ENCODE measurements at places on chromosomes 6 and 20.

GRCh38 chr6:9875605-9876353, 539.1 kb downstream of the TFAP2A start:
- no peak for DNase-seq

- no peak for DNase-seq
Observed at GRCh38 chr6:129138739-129139405, 255.9 kb downstream of the LAMA2 start.

- DNase-seq = no peak
Observed at GRCh38 chr20:40080041-40080652, 608.9 kb downstream of the MAFB start.

GRCh38 chr20:51059862-51060261, 37.0 kb upstream of the KCNG1 start:
- no peak for DNase-seq

DNA sequence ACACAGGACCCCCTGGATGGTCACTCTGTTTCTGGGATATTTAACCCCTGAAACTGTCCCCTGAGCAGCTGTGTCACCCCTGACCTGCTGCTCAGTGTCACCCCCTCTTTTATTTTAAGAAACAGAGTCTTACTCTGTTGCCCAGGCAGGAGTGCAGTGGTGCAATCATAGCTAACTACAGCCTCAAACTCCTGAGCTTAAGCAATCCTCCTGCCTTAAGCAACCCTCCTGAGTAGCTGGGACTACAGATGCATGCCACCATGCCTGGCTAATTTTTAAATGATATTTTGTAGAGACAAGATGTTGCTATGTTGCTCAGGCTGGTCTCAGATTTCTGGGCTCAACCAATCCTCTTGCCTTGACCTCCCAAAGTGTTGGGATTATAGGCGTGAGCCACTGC, 21.5 kb upstream of the GTSF1L start:
- no peak for DNase-seq

DNA sequence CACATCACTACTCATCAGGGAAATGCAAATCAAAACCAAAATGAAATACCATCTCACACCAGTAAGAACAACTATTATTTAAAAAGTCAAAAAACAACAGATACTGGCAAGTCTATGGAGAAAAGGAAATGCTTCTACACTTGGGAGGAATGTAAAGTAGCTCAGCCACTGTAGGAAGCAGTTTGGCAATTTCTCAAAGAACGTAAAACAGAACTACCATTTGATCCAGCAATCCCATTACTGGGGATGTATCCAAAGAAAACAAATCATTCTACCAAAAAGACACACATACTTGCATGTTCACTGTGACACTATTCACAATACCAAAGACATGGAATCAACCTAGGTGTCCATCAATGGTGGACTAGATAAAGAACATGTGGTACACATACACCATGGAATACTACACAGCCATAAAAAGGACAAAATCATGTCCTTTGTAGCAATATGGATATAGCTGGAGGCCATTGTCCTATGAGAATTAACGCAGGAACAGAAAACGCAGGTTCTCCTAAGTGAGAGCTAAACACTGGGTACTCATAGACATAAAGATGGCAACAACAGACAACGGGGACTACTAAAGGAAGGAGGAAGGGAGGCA, 260.4 kb downstream of the RNGTT start:
- DNase-seq = no peak

GRCh38 chr6:95294043-95294442, 283.3 kb upstream of the MANEA start:
- DNase-seq = no peak

DNA sequence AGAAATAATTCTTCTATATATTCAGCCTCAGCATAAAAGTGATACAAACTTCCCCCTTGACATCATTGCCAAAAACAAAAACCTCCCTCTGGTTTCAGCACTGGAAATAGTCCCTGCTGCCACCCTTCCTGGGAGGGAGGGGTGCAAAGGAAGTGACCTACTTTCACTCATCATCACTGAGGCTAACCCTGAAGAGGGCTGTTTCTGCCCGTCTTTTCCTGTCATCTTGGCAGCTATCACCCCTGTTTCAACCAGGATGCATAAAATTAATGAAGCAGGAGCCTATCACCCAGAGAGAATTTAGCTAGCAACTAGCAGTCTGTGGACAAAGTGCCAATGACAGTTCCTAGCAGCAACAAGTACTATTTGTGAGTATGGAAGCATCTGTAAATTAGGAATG, 397.8 kb downstream of the LAMA2 start:
- no peak for DNase-seq

DNA sequence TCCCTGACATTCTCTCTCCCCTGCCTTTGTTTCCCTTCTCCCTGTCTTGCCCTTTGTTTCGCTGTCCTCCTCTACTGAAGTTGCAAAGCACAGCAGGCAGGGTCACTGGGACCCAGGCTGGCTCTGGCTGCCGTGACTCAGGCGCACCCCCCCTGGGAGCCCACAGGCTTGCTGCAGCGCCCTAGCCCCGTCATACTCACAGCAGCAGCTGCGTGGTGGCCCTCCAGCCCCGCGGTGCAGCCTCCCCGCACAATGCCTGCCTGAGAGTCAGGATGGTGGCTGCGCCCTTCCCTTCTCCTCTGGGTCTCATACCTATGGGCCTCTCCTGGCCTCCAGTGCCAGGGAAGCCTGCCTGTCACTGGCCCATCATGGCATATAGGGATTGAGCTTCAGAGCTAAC, 41.7 kb downstream of the TXNDC5 start:
- no peak for DNase-seq

- DNase-seq = no peak
Observed at GRCh38 chr6:21053612-21054011, 519.4 kb downstream of the CDKAL1 start.

GRCh38 chr20:58251348-58251978, 23.0 kb upstream of the ANKRD60 start:
- DNase-seq = no peak

DNA sequence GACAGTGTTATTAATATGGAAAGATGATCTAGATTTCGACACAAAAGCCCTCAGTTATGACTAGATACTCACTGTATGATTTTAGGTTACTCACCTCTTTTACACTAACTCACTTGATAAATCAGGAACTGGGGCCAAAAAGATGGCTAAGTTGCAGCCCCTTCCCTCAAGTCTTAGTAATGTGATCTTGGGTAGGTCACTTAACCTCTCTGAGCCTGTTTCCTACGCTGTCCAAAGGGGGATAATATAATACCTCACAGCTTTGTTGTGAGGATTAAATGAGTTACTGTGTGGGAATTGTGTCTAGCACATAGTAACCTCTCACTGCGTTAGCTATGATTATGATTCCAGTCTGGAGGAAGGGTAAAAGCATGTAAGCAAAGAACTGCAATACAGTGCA, 1.3 kb downstream of the TTI1 start:
- no peak for DNase-seq

DNA sequence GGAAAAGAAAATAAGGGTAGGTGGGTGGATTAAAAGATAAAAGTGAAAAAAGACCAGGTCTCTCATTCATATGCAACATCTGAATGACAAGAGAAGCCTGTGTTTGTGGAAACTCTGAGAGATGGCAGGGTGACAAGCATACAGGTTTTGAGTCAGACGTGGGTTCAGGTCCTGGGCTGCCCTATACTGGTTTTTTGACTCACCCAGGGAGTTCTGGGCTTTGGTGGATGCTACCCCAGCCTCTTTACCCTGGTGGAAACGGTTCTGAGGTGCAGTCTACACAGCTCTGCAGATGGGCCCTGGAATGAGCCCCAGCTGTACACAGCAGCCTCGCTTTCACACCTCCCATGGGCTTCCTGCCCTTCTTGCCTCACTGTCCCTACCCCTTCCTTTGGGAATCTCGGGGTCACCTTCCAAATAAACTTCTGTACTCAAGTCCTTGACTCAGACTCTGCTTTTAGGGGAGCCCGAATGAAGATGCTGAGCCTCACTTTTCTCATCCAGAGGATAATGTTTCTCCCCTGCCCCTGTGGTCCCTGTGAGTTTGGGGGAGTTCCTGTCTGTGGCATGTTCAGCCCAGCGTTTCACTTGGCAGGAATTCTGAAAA, 77.7 kb upstream of the CLDN20 start:
- DNase-seq = no peak

GRCh38 chr6:139008117-139008516, 20.1 kb upstream of the REPS1 start:
- DNase-seq = no peak

DNA sequence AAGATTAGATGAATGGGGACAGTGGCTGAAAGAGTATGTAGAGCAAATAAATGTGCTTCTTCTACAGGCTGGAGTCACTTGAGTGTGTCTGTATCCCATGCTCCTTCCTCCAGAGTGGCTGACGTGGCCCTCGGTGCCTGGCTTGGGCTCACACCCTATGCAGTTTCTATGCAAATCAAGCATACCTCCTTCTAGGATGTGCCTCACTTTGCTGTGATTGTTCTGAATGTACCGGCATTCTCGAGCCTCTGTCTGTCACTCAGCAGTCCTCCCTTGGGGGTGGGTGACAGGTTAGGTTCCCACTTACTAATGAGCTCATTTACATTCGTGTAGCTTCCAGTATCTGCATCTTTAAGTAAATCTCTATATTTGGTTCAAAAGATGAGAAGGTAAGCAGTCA, 55.1 kb upstream of the HDDC2 start:
- no peak for DNase-seq

DNA sequence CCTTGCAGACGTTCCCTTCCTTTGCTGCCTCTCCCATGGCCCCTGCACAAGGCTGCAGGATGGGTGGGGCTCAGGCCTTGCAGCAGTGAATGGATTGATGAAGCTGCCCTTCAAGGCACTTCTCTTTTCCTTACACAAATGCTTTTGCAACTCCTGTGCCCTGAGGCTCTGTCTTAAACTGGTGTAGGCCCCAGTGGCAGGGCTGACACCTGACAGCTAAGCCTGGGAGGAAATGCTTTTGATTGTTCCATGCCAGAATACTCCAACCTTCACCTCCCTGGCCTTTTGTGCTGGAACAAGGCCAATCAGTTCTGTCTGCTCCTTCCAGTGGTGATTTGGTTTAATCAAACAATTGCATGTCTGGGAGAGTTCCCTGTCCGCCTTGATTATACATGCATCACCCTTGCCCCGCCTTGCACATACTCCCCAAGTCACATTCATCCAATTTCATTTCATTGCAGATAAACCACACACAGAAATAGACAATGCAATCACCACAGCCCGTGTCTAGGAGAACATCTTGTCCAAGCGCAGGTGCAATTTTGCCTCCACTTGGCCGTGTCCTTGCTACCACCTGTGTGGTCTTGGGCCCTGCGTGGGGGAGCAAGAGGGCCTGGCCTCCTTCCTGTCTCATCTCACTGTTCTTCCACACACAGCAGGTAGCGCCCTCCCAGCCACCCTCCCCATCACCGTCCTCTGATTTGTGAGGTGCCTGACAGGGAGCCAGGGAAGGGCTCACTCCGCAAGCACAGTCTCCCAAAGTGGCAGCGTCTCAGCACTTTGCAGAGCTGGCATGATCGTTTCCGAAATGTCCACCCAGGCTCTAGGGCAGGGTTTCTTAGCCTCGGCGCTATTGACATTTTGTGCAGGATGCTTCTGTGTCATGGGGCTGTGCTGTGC, 120.4 kb downstream of the CDH26 start:
- DNase-seq = no peak

GRCh38 chr6:51396583-51396982, 577.9 kb downstream of the TFAP2B start:
- DNase-seq = no peak

GRCh38 chr6:81756690-81757089, 4.2 kb upstream of the TENT5A start:
- DNase-seq = no peak

GRCh38 chr6:11218102-11218442, 14.4 kb downstream of the NEDD9 start:
- no peak for DNase-seq

DNA sequence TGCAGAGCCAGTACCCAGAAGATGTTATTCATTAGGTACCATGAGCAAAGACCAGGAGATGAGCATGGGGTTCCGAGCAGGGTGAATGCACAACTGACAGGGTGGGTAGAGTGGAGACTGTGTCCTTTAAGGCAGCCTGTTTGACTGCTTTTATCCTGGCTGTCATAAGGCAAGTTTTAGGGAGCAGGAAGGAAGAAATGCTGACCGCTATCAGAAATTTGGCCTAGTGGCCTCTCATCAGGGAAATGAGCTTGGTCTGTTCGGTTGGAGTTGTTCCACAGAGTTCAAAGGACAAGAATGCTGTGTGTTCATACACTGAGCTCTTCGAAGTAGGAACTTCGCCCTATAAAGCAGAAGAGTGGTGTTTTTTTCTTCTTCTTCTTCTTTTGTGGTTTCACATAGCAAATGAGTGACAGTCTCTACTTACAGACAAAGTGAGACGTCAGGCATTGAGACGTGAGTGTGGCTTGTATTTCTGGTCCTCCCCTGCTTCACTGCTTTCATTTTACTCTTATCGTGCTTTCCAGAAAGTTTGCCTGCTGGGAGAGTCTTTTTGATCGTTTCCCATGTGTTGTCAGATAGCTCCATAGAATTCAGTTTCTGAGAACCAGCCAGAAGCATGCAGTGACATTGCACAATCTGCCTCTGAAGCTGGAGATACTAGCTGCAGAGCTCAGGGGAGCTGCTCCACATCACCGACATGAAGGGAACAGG, at the start of gene CASS4:
Gene CASS4 (plus strand): TSS at position 502 of the 714 bp plus-strand sequence. CDS start 199 bp downstream, at position 701.
- no peak for DNase-seq

DNA sequence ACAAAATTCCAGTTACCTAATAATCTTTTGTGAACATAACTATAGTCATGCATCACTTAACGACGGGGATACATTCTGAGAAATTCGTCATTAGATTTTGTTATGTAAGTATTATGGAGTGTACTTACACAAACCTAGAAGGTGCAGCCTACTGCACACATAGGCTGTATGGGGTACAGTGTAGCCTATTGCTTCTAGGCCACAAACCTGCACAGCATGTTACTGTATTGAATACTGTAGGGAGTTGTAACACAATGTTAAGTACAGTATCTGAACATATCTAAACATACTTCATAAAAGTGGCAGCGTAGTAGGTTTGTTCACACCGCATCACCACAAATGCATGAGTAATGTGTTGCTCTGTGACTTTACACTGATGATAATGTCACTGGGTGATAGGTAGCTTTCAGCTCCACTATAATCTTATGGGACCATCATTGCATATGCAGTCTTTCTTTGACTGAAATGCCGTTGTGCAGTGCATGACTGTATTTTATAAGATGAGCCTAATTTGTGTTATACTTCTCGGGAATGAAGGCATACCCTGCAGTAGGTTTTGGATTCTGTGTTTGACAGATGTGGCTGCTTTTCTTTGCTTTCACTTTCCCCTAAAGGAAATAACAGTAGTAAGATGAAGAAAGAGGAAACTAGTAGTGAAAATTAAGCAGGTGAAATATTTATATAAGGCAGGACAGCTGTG, 365.6 kb downstream of the FARS2 start:
- DNase-seq = no peak

DNA sequence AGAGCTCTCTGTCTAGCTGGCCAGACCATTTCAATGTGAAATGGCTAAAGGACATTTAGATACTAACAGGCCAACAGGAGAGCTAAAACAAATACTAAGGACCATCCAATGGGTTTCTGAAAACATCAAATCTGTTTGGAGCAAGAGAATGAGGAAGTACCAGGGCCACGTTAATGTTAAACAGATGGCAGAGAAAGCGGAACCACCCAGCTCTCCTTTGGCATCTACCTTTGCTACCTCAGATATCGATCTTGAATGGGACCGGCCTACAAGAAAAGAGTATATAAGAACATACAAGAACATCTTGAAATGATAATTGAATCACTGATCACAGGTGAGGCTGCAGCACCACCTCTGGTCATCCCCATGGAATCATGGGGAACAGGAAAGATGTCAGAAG, 31.8 kb downstream of the KCNK5 start:
- no peak for DNase-seq

GRCh38 chr20:14672066-14672465, 334.7 kb upstream of the FLRT3 start:
- no peak for DNase-seq

Measured in colonic mucosa (tissue), 4 donors.